ENCODE measurements at places on chromosomes 5 and 9. TPM values are rescaled to one million over a fixed set of nuclear protein-coding genes. Genes with fewer than 3 reads are reported as not detected.

- H3K4me3 ChIP-seq, result no peak overlapping the region
- no peak for DNase-seq
- no peaks in the 10 kb centered on the region for H3K36me3 ChIP-seq
- no peak overlapping the region for H3K27ac ChIP-seq
- no peaks in the 10 kb centered on the region for H3K4me1 ChIP-seq
These were observed 30.8 kb downstream of the BTF3 start for GRCh38 chr5:73529081-73529480.

GRCh38 chr9:114518599-114519022 lies 13.3 kb upstream of the WHRN start:
- no peaks in the 10 kb centered on the region for H3K36me3 ChIP-seq
- H3K4me3 ChIP-seq, result no peak overlapping the region
- no peak for DNase-seq

GRCh38 chr5:107919969-107920368 lies 249.2 kb upstream of the EFNA5 start:
- no peaks in the 10 kb centered on the region for H3K36me3 ChIP-seq
- no peaks in the 10 kb centered on the region for H3K4me1 ChIP-seq
- H3K27ac ChIP-seq, result no peak overlapping the region
- H3K4me3 ChIP-seq, result no peak overlapping the region
- H3K27me3 ChIP-seq, result no peaks in the 10 kb centered on the region
- no peak for DNase-seq

- no peaks in the 10 kb centered on the region for H3K27me3 ChIP-seq
- H3K36me3 ChIP-seq, result no peaks in the 10 kb centered on the region
- peaks cover 20% of the 10 kb centered on the region for H3K4me1 ChIP-seq
- no peak for DNase-seq
- no peak overlapping the region for H3K27ac ChIP-seq
- no peak overlapping the region for H3K4me3 ChIP-seq
These were observed 118.7 kb downstream of the MED27 start for GRCh38 chr9:131960851-131961495.

The SIT1 gene
- total RNA-seq, result not detected

GRCh38 chr9:78663369-78663768 lies 366.4 kb downstream of the PSAT1 start:
- no peaks in the 10 kb centered on the region for H3K36me3 ChIP-seq
- no peak overlapping the region for H3K27ac ChIP-seq
- no peaks in the 10 kb centered on the region for H3K4me1 ChIP-seq
- no peaks in the 10 kb centered on the region for H3K27me3 ChIP-seq
- no peak overlapping the region for H3K4me3 ChIP-seq

DNA sequence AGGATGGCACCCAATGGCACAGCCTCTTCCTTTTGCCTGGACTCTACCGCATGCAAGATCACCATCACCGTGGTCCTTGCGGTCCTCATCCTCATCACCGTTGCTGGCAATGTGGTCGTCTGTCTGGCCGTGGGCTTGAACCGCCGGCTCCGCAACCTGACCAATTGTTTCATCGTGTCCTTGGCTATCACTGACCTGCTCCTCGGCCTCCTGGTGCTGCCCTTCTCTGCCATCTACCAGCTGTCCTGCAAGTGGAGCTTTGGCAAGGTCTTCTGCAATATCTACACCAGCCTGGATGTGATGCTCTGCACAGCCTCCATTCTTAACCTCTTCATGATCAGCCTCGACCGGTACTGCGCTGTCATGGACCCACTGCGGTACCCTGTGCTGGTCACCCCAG lies 25.4 kb downstream of the HRH2 start:
- peaks cover 14% of the 10 kb centered on the region for H3K36me3 ChIP-seq
- no peak for DNase-seq
- no peaks in the 10 kb centered on the region for H3K27me3 ChIP-seq
